ENCODE measurements at places on chromosomes 6 and 20. TPM values are rescaled to one million over a fixed set of nuclear protein-coding genes. Genes with fewer than 3 reads are reported as not detected.

Gene RSPH4A
- 30.4 TPM for total RNA-seq

DNA sequence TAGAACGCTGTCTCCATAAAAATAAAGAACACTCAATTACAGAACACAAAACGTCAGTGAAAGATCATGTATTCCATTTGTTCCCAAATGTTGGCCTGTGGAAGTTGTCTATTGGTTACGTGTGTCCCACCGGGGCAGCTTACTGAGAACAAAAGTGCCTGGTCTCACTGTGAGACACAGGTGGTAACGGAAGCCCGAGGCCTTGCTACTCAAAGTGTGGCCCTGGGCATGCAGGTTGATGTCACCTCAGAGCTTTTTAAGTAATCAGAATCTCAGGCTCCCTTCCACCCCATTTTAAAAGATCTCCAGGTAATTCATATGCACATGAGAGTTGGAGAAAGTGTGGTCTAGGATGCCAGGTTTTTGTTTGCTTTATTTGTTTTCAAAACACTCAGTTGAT, 422.5 kb upstream of the OPRM1 start:
- ATAC-seq = no peak

DNA sequence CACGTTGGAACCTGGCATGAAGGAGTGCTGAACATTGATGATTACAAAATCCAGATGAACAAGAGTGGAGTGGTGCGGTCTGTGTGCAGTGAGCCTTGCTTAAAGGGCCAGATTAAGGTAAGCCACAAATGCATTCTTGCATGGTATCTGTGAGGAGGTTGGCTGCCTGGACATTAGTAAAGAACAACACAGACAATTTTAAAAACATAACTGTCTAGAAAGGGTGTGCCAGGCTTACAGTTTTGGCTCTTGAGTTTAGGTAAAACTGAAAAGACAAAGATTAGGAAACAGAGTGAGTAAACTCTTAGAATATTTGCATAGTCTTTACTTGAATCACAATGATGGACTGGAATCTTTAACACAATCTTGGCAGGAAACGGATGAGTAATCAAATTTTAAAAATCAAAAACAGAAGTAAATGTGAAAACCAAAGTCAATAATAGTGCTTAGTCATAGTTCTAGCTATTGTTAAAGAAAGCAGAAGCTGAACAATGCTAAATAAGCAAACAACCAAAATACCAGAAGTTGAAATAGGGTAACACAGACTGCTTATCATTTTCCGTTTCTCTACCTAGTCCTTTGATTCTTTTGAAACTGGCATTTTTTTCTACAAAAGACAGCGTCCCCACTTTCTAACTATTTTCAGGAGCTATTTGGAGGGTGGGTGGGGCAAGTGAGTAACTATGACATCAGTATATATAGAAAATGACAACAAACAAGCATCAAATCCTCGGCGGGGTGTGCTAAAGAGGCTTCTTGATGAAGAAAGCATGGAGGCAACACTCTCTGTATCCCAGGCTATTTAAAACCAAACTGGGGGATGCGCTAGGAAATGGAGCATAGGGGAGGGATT, 185.8 kb upstream of the RAB32 start:
- peak; percentile 68 for ATAC-seq

GRCh38 chr6:127392301-127392700, 48.9 kb upstream of the ECHDC1 start:
- ATAC-seq = no peak

GRCh38 chr6:3615391-3616380, 135.8 kb downstream of the PXDC1 start:
- ATAC-seq = no peak

GRCh38 chr6:40631744-40632143, 44.6 kb upstream of the LRFN2 start:
- peak; percentile 34 for ATAC-seq

DNA sequence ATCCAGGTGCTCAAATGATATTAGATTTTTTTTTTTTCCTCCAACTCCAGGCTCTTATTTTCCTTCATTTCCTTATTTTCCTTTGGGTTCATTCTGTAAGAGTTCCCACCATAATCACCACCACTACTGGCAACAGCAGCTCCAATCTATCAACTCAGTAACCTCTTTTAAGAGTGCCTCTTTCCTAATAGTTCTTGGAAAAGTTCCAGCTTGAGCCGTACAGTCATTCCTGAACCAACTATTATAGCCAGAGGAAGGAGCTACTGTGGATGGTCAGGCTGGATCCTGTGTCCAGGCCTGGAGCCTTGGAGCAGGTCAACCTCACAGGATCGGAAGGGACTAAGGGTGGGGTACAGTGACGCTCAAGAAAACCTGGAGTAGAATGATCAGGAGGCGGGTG, 4.2 kb upstream of the ANGPT4 start:
- no peak for ATAC-seq

- no peak for ATAC-seq
Observed at GRCh38 chr6:121645100-121645745, 209.8 kb downstream of the GJA1 start.
